Vagina (tissue), 2 donors: ENCODE measurements at places on chromosomes 1 and 21. TPM values are rescaled to one million over a fixed set of nuclear protein-coding genes. Genes with fewer than 3 reads are reported as not detected.

GRCh38 chr1:201153474-201154388 is 543 bp downstream of the TMEM9 start:
- H3K4me3 ChIP-seq: peak overlapping the region; percentile 88
- DNase-seq: no peak
- peaks cover 20% of the 10 kb centered on the region for H3K4me1 ChIP-seq

PTPRC gene
- 33.4 TPM for total RNA-seq

GRCh38 chr1:9269721-9270120 is 23.0 kb upstream of the SPSB1 start:
- H3K27ac ChIP-seq: no peak overlapping the region
- H3K4me1 ChIP-seq: peaks cover 20% of the 10 kb centered on the region
- no peaks in the 10 kb centered on the region for H3K36me3 ChIP-seq
- no peak overlapping the region for H3K4me3 ChIP-seq

DNA sequence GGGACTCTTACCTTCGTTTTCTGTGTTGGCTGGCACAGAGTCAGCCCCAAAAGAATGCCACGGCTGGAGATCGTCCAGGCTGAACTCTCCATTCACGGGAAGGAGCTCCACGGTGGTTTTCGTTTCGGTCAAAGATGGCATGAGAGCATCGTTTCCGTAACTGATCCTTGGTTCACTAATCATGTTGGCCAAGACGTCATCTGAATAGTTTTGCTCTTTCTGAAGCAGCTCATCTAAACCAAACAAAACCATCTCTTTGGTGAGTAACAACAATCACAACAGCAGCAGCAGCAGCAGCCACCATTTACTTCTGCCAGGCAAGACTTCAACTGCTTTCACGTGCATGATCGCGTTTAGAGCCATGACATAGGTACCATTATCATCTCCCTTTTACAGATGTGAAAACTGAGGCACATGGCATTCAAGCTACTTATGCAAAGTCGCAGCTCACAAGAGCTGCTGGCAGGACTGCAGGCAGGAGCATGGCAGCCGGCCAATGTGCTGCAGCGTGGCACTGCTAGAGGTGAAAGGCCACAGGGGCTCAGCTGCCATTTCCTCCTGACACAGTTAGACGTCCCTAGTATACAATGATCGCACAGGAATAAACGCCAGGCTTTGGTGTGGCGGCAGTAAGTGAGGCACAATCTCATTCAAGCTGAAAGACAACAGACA is 177.1 kb downstream of the GABPA start:
- no peaks in the 10 kb centered on the region for H3K27me3 ChIP-seq
- H3K36me3 ChIP-seq: no peaks in the 10 kb centered on the region
- H3K27ac ChIP-seq: no peak overlapping the region
- no peak overlapping the region for H3K4me3 ChIP-seq
- DNase-seq: no peak

GRCh38 chr1:64343105-64343822 is 126.7 kb upstream of the CACHD1 start:
- no peak for DNase-seq
- no peaks in the 10 kb centered on the region for H3K36me3 ChIP-seq
- H3K27me3 ChIP-seq: no peaks in the 10 kb centered on the region
- no peak overlapping the region for H3K4me3 ChIP-seq

DNA sequence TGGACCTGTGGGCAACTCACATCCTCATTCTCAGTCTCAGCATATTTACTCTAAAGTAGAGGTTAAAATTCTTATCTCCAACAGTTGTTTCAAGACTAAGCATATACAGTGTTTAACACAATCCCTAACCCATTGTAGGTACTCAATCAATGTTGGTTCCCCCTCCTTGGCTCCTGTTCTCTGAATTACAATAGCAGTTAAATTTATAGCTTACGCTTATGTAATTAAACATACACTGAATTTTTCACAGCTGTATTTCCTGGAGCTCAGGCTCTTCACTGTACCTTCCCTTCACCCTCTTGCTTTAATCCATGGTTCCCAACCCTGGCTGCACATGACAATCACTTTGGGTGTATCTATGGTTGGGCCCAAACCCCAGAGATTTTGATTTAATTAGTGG is 89.4 kb downstream of the LPAR3 start:
- H3K4me1 ChIP-seq: no peaks in the 10 kb centered on the region
- H3K27me3 ChIP-seq: no peaks in the 10 kb centered on the region
- no peaks in the 10 kb centered on the region for H3K36me3 ChIP-seq
- no peak for DNase-seq

GRCh38 chr1:23865543-23865930 is 2.6 kb downstream of the FUCA1 start:
- no peak overlapping the region for H3K4me3 ChIP-seq
- H3K36me3 ChIP-seq: no peaks in the 10 kb centered on the region
- no peak overlapping the region for H3K27ac ChIP-seq
- H3K27me3 ChIP-seq: no peaks in the 10 kb centered on the region
- H3K4me1 ChIP-seq: peaks cover 29% of the 10 kb centered on the region

HTR6 gene
- not detected for total RNA-seq

CFHR2 gene
- total RNA-seq: not detected

DNA sequence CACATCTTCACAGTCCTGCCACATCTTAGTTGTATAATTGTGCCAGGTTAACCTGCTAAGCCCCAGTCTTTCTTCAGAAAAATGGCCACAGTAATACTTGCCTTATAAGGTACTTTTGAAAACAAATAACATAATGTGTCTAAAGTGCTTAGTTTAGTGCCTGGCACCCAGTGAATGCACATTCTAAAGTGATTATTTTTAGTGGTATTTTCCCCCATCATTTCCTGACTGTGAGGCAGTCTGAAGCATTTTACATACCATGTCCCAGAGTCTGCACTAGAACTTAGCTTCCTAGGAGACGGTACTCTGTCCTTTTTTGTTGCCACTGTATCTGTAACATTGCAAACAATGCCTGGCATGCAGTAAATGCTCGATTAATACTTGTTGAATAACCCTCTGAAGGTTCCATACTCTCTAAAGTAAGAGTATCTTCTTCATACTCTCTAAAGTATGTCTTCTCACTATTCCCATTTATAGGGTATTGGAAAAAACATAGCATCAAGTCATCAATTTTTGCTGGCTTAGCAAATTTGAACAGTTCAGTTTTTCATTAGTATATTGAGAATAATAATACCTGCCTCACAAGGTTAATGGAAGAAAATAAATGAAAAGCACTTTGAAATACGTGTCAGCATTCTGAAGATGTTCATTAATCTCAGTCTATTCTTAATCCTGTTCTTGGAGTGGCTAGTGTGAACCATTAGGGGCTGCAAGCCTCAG is 43.7 kb downstream of the FMO3 start:
- no peaks in the 10 kb centered on the region for H3K4me1 ChIP-seq
- no peaks in the 10 kb centered on the region for H3K27me3 ChIP-seq
- H3K27ac ChIP-seq: no peak overlapping the region
- no peaks in the 10 kb centered on the region for H3K36me3 ChIP-seq
- DNase-seq: no peak

DNA sequence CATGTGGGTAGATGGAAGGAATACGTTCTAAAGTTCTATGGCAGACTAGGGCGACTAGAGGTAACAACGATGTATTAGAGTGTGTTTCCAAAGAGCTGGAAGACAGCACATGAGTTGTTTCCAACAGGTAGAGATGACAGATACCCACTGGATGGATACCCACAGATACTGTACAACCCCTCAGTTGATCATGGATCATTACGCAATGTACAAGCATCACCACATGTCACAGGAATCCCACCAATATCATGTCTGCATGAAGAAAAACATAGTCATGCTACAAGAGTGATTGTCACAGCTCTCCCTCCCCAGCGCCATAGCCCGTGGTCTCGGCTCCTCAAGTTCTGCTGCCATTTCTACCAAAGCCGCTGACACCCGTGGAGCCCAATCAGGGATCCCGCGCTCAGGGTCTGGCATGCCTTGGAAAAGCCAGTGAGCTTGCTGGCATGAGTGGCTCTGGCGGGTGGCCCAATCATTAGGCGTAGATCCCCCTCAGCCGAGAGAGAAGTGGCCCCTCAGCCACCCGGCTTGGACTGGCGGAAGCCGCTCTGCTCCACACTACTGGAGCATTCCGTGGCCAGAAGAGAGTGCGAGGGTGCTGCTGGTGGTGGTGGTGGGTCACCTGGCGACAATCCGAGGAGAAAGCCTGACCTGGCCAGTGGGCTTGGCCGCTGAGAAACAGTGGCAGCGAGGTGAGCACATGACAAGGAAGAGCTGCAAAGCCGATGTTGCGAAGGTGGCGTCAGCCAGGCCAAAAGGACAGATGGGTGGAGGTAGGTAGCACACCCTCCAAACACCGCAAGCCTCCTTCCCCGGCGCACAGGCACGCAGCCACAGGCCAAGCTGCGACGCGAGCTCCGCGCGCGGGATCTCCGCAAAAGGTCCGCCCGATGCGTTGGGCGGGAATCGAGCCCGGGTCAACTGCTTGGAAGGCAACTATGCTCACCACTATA is 65.7 kb upstream of the FCGR2A start:
- no peaks in the 10 kb centered on the region for H3K4me1 ChIP-seq
- DNase-seq: no peak
- H3K27me3 ChIP-seq: no peaks in the 10 kb centered on the region
- no peaks in the 10 kb centered on the region for H3K36me3 ChIP-seq
- peak overlapping the region; percentile 57 for H3K4me3 ChIP-seq

DNA sequence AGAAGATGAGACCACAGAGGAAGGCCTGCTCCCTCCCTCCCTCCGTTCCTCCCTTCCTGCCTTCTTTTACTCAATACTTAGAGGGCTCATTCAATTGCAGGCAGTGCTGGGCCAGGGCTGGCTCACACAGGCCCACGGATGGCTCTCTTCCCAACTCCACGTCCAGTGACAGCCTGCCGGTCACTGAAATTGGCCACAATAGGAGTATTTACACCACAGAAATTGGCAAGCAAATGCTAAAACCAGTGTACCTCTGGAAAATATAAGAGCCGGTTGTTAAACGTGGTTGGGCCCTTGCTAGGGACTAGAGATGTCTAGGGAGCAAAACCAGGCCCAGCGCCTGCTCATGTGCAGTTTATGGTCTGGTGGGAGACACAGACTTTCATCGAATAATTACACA is 72.4 kb upstream of the TMEM51 start:
- H3K4me3 ChIP-seq: no peak overlapping the region
- H3K36me3 ChIP-seq: no peaks in the 10 kb centered on the region
- H3K4me1 ChIP-seq: no peaks in the 10 kb centered on the region

DNA sequence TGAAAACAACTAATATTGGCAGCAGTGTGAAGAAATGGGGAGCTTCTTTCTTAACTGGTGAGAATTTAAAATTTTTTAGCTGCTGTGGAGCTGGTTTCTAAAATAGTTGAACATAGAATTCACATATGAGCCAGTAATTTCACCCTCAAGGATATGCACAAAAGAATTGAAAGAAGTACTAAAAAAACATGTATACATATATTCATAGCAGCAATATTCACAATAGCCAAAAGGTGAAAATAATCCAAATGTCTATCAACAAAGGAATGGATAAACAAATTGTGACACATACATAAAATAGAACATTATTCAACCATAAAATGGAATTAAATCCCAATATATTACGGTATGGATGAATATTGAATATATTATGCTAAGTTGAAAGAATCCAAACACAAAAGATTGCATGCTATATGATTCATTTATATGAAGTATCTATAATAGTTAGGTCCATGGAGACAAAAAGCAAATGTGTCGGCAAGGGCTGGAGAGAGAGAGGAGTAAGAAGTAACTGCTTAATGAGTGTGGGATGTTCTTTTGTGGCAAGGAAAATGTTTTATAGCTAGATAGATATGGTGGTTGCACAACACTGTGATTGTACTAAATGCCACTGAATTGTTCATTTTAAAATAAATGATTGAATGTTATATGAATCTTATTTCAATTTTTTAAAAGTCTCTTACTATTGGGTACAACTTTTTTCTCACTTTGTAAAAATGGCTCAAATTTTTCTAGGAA is 14.8 kb upstream of the COL11A1 start:
- DNase-seq: no peak
- no peaks in the 10 kb centered on the region for H3K27me3 ChIP-seq
- H3K36me3 ChIP-seq: no peaks in the 10 kb centered on the region
- H3K4me1 ChIP-seq: no peaks in the 10 kb centered on the region
- no peak overlapping the region for H3K27ac ChIP-seq
- no peak overlapping the region for H3K4me3 ChIP-seq

DNA sequence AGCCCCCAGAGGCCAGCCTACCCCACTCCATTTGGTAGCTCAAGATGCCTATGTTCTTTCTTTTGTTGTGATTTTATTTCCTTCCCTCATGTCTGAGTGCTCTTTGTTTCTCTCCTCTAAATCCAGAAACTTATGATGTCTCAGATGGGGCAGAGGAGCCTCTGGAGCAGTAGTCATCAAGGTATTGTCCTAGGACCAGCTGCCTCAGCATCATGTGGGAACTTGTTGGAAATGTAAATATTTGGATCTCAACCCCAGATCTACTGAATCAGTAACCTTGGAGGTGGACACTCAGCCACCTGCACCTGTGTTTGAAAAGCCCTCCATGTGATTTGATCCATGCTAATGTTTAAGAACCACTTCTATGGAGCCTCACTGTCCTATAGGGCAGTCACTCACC is 593.1 kb upstream of the PLXNA2 start:
- no peaks in the 10 kb centered on the region for H3K27me3 ChIP-seq
- H3K4me1 ChIP-seq: no peaks in the 10 kb centered on the region
- H3K4me3 ChIP-seq: no peak overlapping the region
- H3K36me3 ChIP-seq: no peaks in the 10 kb centered on the region
- H3K27ac ChIP-seq: no peak overlapping the region

DNA sequence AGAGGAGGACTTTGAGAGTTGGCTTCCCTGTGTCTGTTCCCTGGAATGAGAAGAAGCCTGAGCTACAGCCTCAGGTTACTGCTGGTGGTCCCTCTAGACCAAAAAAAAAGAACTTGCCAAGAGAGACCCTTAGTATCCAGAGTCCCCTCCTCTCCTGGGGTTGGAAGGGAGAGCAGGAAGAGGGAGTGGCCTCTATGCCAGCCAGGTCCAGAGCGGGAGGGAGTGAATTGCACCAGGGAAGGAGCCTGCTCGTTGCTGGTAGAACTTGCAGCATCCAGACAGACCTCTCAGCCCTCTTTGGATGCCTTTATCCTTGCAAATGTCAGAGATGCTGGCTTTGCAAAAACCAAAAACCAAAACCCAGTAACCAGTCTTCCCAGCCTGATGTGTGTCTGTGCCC is 491.3 kb upstream of the VAMP3 start:
- no peak overlapping the region for H3K27ac ChIP-seq
- no peak for DNase-seq
- no peaks in the 10 kb centered on the region for H3K27me3 ChIP-seq
- no peak overlapping the region for H3K4me3 ChIP-seq

SELL gene
- not detected for total RNA-seq

INSRR gene
- total RNA-seq: not detected

LEFTY2 gene
- 2.7 TPM for total RNA-seq

CSF3R gene
- total RNA-seq: 8.8 TPM

GRCh38 chr1:218613105-218613504 is 268.0 kb downstream of the TGFB2 start:
- H3K36me3 ChIP-seq: no peaks in the 10 kb centered on the region
- H3K27me3 ChIP-seq: no peaks in the 10 kb centered on the region
- DNase-seq: no peak

DNA sequence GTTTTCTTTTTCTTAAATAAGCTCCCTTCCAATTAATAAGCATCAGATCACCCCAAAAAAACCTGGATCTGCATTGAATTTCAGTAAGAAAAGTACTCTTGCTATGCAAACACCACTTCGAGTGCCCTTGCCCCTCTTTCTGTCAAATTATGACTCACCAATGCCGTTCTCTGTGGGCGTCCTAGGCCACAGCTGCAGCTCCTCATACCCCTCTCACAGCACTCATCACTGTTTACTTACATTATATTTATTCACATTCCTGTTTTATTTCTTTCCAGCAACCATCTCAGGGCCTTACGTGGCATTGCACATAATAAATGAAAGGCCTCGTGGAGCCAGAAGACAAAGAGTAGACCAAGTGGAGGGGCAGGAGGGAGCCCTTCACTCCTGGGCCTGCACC is 99.1 kb upstream of the CTTNBP2NL start:
- H3K27me3 ChIP-seq: no peaks in the 10 kb centered on the region
- no peak overlapping the region for H3K27ac ChIP-seq
- no peaks in the 10 kb centered on the region for H3K4me1 ChIP-seq
- H3K36me3 ChIP-seq: no peaks in the 10 kb centered on the region
- H3K4me3 ChIP-seq: no peak overlapping the region
